Stimulated activated naive CD8-positive, alpha-beta T cell treated with anti-CD3 and anti-CD28 coated beads, Interleukin-15, amount 100 ng/mL, for 72 hours (primary cell): ENCODE measurements at places on chromosomes 3 and 15.

- no peak for DNase-seq
Measured at GRCh38 chr15:93291380-93291779, 202.4 kb upstream of the RGMA start.

- no peak for DNase-seq
Measured at GRCh38 chr15:29678504-29679034, 143.7 kb downstream of the TJP1 start.

GRCh38 chr15:77831986-77832385 is 199.3 kb upstream of the LINGO1 start:
- DNase-seq, result no peak

DNA sequence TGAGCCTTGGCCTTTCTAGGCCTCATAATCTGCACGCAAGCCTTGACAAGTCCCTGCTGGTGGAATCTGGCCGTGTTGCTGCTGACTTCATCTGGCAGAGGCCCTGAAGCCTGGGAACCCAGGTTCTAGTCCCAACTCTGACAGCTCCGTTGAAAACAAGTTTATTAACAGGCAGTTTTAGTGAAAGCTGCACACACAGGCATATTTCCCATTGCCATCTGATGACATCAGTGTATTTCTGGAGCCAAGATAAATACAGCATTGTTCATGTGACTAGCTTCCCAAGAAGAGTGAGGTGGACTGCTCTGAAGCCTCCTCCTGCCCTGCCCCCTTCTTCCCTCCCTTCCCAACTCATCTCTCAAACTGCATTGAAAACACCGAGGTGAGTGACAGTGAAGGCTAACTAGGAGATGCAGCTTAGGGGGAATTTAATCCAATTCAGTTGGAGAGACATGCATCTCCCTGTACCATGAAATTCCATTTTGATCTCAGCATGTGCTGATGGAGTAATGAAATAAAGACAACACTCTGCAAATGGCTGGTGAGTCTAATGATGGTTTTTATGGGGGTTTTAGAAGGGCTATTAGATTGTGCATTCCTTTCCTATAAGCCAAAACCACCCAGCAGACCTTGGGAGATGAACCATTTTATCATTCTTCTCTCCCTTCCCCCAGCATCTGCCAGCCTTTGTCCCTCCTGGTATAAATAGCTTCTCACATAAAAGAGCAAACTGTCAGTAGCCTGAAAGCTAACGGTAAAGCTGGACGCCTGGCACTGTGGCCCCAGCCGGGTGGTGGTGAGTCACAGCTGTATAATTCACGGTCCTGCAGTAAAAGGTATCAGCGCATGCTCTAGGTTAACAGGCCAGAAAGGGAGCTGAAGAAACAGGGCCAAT is 38.0 kb downstream of the PRICKLE2 start:
- no peak for DNase-seq

GRCh38 chr15:48413304-48413703 is 82.1 kb downstream of the DUT start:
- no peak for DNase-seq

DNA sequence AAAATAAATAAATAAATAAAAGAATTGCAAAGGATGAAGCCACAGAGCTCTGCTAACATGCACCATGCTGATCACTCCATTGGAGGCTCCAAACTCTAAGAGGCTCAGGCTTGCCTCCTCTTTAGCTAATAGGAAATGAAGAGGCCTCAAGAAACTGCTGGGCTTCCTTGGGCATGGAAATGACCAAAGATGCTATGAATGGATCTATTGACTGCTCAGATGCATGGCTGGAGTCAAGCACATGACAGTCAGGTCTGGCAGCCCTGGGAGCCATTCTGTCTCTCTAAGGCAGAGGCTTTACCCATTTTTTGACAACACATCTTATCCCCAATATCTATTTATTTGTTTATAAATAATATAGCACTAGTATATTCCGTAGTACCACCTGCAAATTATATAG is 5.3 kb upstream of the LIPC start:
- no peak for DNase-seq

GRCh38 chr3:128395500-128396162 is 71.1 kb downstream of the DNAJB8 start:
- DNase-seq, result no peak

GRCh38 chr3:117407317-117407716 is 697.7 kb downstream of the TUSC7 start:
- no peak for DNase-seq

GRCh38 chr3:132134611-132135010 is 99.8 kb upstream of the CPNE4 start:
- no peak for DNase-seq

GRCh38 chr3:178393824-178394223 is 142.4 kb upstream of the KCNMB2 start:
- DNase-seq, result no peak

GRCh38 chr15:99306694-99307338 is 55.5 kb downstream of the LRRC28 start:
- DNase-seq, result no peak

DNA sequence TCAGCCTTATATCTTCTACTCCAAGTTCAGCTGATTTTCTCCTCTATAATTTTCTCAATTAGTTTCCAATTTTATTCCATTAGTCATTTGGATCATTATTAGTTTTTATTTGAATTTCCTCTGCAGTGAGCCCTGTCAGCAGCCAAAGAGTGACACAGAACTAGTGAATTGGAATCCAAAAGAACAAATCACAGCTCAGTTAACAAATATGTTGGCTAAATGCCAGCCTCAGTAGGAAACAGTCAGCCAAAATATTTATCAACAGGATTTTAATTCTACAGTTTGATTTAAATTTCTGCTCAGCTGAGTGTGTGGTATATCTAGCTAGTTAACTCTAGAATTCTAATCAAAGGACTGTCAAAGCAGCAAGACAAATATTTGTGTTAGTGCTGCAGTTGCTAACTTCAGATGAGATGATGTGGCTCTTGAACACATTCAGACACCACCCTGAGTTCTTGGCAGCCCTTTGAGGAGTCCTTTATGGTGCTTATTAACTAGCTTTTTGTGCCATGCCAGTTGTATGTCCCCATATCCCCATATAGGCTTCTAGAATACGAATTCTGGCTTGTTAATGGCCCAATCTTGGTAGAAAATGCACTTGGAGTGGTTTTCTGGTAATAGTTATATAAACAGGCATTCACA is 194.5 kb downstream of the CPNE4 start:
- DNase-seq, result no peak

GRCh38 chr3:140708815-140709214 is 31.0 kb downstream of the TRIM42 start:
- DNase-seq, result no peak

GRCh38 chr3:175535351-175535750 is 676.2 kb downstream of the NAALADL2 start:
- no peak for DNase-seq

DNA sequence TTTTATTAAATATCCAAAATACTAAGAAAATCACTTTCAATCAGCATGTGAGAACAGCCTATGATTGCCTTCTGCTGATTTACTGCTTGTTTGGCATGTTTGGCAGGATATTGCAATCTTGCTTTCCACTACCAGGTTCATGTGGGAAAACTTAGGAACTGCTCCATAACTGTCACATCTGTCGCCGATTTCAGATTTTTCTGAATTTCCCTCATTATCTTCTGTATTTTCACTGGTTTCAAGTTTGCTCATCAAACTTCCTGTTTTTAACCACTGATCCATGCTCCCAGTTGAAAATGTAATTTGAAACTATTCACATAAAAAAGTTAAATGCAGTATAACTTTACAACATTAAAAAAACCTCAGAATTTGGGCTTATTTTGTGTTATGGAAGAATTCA is 93.0 kb downstream of the NFKBIZ start:
- DNase-seq, result no peak

- DNase-seq, result no peak
Measured at GRCh38 chr3:165406425-165406824, 210.2 kb upstream of the SLITRK3 start.

- no peak for DNase-seq
Measured at GRCh38 chr3:194572143-194572789, 61.0 kb downstream of the TMEM44 start.

DNA sequence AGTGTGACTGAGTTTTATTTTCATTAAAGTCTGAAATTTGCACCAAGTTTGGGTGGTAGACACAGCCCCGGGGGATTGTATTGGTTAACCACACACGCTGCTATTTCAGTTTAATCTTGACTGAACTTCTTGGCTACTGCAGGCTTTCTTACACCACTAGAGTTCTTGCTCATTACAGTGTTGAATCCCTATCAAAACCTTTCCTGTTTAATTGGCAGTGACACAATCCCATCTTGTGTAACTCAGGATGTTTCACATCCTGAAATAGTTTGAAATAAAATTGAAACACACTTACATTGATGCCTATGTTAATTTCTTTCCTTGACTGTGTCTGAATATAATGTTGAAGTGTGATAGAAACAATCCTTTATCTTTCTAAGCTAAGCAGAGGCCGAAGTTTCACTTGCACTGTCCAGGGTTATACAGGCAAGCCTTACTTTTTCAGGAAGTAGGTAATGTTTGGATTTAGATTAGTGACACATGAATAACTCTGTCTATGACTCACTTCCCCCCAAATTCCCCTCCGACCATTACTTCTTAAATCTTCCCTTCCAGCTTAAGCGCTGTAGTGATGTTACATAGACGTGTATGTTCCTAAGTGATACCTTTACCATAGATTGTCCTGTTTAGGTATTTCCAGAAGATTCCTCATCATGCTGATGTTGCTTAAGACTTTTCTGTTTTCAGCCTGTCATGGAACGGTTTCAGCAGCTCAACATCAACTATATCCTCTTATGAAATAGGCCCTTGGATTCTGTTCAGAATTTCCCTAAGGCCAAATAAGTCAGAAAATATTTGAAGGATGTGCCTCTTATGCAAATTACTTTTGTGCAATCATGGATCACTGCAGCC is 16.8 kb downstream of the ATG7 start:
- peak; percentile 13 for DNase-seq

DNA sequence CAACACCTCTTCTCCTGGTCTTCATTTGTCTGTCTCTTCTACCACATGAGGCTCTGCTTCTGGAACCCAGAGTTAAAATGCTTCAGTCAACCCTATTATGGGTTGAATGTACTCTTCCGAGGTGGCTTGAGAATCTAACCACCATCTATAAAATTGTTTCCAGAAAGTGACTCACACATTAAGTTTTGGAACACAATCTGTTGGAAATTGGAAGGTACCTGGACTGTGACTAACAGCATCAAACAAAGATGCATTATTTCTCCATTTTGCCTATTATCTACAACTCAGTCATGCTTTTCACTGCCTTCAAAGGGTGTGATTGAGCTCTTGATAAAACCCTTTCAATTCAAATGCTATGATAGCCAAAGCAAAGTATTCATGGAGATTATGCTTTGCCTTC is 499.0 kb upstream of the SEMA6D start:
- no peak for DNase-seq

GRCh38 chr3:125479091-125479490 is 40.9 kb downstream of the SNX4 start:
- no peak for DNase-seq

DNA sequence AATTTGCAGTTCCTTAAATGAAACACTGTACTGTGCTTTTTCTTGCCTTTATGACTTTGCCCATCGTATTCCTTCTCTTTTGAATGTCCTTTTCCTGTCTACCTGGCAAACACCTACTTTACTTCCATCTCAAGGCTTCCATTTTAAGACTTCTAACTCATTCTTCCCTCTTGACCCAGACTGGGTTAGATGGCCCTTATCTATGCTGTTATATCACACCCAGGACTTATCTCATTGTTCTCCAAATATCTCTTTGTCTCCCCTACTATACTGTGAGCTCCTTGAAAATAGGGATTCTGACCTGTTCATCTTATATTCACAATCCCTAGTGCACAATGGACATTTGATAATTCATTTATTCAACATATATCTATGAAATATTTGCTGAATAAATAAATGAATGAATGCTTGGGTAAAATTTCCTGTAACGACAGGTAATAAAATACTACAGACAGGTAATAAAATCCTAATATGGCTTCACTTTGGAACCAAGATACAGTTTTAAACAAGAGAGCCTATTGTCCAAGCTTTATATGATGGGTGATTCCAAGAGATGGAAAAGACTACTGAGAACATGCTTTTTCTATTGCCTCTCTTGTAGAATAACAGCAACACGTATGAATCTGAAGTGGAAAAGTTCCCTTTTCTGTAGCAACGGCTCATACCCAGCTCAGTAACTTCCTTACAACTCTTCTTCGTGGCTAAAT is 22.7 kb downstream of the EFL1 start:
- no peak for DNase-seq

GRCh38 chr3:175288621-175289020 is 429.5 kb downstream of the NAALADL2 start:
- DNase-seq, result no peak

- no peak for DNase-seq
Measured at GRCh38 chr3:108488631-108489030, 21.8 kb downstream of the MYH15 start.

GRCh38 chr3:101677436-101678286 is 729 bp upstream of the ZBTB11 start:
- DNase-seq, result no peak

- DNase-seq, result no peak
Measured at GRCh38 chr15:57485869-57486268, 105.8 kb upstream of the MYZAP start.

- no peak for DNase-seq
Measured at GRCh38 chr15:63243101-63243500, 34.3 kb upstream of the APH1B start.

DNA sequence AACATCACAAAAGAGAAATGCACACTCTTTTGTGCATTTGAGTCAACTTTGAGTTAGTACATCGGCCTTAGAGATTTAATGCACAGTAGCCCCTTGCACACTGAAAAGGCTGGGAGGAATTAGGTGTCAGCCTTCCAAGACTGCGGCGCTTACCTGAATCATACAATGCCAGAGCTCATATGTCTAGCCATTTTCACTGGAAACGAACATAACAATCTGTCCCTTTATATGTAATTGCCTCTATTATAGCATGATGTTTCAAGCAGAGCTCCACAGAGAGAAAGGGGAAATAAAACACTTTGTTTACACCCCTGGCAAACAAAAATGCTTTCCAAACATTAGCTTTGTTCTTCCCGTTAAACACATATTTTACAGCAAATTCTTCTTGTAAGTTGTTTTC is 315.7 kb upstream of the SLCO3A1 start:
- no peak for DNase-seq

DNA sequence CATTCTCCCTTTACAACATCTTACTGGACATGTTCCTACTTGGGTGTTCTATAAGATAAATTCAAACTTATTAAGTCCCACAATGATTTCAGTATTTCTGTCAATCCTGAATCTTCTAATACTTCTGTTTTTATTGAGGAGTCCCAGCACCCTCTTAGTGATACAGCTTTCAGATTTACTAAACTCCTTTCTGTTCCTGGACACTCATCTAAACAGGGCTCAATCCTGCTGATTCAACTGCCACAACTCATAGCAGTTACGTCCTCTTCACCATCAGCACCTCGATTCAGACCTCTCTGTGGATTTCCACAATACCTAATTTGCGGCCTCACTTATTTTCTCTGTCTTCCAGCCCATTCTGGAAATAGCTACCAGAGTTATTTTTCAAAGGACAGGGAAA is 101.6 kb downstream of the KCNMB2 start:
- DNase-seq, result no peak

GRCh38 chr3:187025656-187026316 is 95.5 kb downstream of the ST6GAL1 start:
- DNase-seq, result peak; percentile 56
